ENCODE measurements at places on chromosomes 2 and 18. TPM values are rescaled to one million over a fixed set of nuclear protein-coding genes. Genes with fewer than 3 reads are reported as not detected.

The OR6B2 gene
- not detected for polyA plus RNA-seq

The NPAS2 gene
- 30.3 TPM for polyA plus RNA-seq

The FBXO48 gene
- 2.6 TPM for polyA plus RNA-seq

The BARD1 gene
- polyA plus RNA-seq, result 17.2 TPM

The DPP4 gene
- polyA plus RNA-seq, result 39.0 TPM

The DYTN gene
- not detected for polyA plus RNA-seq

Measured in right lung (tissue), 10 donors.